Mammary microvascular endothelial cell (primary cell): ENCODE measurements at places on chromosomes 16 and 17. TPM values are rescaled to one million over a fixed set of nuclear protein-coding genes. Genes with fewer than 3 reads are reported as not detected.

ACSM2A gene
- not detected in 2 replicates for total RNA-seq

PMFBP1 gene
- total RNA-seq, result 0.93 TPM in 1 of 2 replicates, not detected in the other

PDIA2 gene
- total RNA-seq, result 0.07 TPM in 1 of 2 replicates, not detected in the other

NEUROD2 gene
- total RNA-seq, result not detected in 2 replicates

NUDT7 gene
- 4.3 and 6.5 TPM in 2 replicates for total RNA-seq

ZNF597 gene
- 1.3 and 1.5 TPM in 2 replicates for total RNA-seq

MC1R gene
- total RNA-seq, result 0.87 and 1.1 TPM in 2 replicates

SMIM5 gene
- not detected in 2 replicates for total RNA-seq

TEX19 gene
- not detected in 2 replicates for total RNA-seq

LRRC46 gene
- total RNA-seq, result 0.10 TPM in 1 of 2 replicates, not detected in the other

RAMP2 gene
- total RNA-seq, result 9.6 and 14.4 TPM in 2 replicates

TNS4 gene
- total RNA-seq, result 0.53 TPM in 1 of 2 replicates, not detected in the other

SHISA6 gene
- total RNA-seq, result not detected in 2 replicates

LITAFD gene
- not detected in 2 replicates for total RNA-seq

BFAR gene
- 76.4 and 77.0 TPM in 2 replicates for total RNA-seq

NPIPA3 gene
- total RNA-seq, result 0.33 TPM in 1 of 2 replicates, not detected in the other

CIBAR2 gene
- not detected in 2 replicates for total RNA-seq

HBA1 gene
- not detected in 2 replicates for total RNA-seq

TBC1D26 gene
- total RNA-seq, result not detected in 2 replicates

CDH5 gene
- 715 and 798 TPM in 2 replicates for total RNA-seq

IRX5 gene
- 0.05 and 0.40 TPM in 2 replicates for total RNA-seq

TP53TG3 gene
- total RNA-seq, result not detected in 2 replicates

GRAP gene
- total RNA-seq, result 47.5 and 52.1 TPM in 2 replicates

GRB2 gene
- 141 and 147 TPM in 2 replicates for total RNA-seq

HSPB9 gene
- total RNA-seq, result not detected in 2 replicates

CTU2 gene
- 19.9 and 25.9 TPM in 2 replicates for total RNA-seq

DNAJA2 gene
- total RNA-seq, result 48.1 and 52.2 TPM in 2 replicates

C1QTNF1 gene
- 7.0 and 9.5 TPM in 2 replicates for total RNA-seq

KRTAP9-8 gene
- total RNA-seq, result not detected in 2 replicates

NPIPB4 gene
- 4.7 and 5.4 TPM in 2 replicates for total RNA-seq

GPRC5C gene
- 0.30 TPM in 1 of 2 replicates, not detected in the other for total RNA-seq

ZFP3 gene
- 0.94 and 1.1 TPM in 2 replicates for total RNA-seq

ZMYND15 gene
- 0.07 and 0.10 TPM in 2 replicates for total RNA-seq

DDX42 gene
- 33.0 and 35.4 TPM in 2 replicates for total RNA-seq

CCDC200 gene
- total RNA-seq, result not detected in 2 replicates

KRTAP16-1 gene
- not detected in 2 replicates for total RNA-seq

MRPL10 gene
- total RNA-seq, result 46.8 and 49.3 TPM in 2 replicates

CCR7 gene
- total RNA-seq, result not detected in 2 replicates

BLMH gene
- 22.9 and 24.2 TPM in 2 replicates for total RNA-seq

PRSS53 gene
- 1.2 and 1.5 TPM in 2 replicates for total RNA-seq

ITGAL gene
- total RNA-seq, result under 0.01 and 0.05 TPM in 2 replicates

ENGASE gene
- 5.9 and 6.8 TPM in 2 replicates for total RNA-seq

TSPOAP1 gene
- not detected in 2 replicates for total RNA-seq

CLEC18A gene
- total RNA-seq, result under 0.01 TPM in 1 of 2 replicates, not detected in the other

BRICD5 gene
- 1.7 and 7.1 TPM in 2 replicates for total RNA-seq

MMP15 gene
- total RNA-seq, result 12.3 and 13.4 TPM in 2 replicates

CHD9NB gene
- 0.20 and 0.30 TPM in 2 replicates for total RNA-seq

RNF222 gene
- not detected in 2 replicates for total RNA-seq

EVI2A gene
- total RNA-seq, result 0.67 and 1.9 TPM in 2 replicates
